Tibial artery (tissue), 4 donors: ENCODE measurements at places on chromosomes 5 and 9.

DNA sequence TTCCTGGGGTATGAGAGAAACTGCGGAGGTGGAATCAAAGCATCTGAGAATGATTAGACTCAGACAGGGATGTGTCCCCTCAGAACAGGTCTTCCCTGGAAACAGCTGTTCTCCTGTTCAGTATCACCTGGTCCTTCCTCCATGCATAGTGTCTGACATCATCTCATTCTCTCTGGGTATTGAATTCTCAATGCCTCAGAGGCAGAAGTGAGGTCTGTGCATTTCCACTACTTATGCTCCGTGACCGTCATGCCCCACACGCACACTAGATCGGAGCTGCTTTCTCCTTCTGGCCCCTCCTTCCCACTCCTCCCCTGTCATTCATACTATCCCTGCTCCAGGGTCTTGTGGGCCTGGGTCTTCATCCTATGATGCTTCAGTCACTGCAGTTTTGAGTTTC, 61.4 kb upstream of the DAB2IP start:
- DNase-seq: no peak

- DNase-seq: no peak
Measured at GRCh38 chr9:101540069-101540468, 6.4 kb downstream of the RNF20 start.

DNA sequence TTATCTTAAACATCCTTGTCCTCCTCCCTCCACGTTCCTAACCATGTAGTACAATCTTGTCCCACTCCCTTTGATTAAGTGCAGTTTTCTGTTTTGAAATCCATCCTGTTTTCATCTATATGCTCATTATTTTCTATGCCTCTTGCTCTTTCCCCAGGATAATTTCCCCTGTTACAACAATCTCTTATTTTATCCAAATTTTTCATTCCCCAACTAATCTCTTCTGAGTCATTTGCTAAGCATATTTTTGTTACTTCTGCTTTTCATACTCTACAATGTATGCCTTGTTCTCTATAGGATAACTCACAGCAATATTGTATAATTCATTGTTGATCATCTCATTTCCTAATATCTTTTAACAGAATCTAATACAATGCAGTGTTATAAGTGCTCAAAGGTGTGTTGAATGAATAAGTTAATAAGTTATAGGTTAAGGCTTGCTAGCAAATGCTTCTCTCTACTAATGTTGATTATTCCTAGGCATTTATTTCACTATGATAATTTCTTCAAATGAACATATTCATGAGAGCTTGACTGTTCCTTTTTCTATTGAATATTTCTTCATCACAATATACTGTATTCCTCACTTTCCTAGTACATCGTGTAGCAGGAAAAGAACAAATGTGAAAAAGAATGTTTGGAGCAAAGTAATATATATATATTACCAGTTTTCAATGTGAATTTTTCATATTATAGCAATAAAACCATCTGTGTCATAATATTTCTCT, 1.5 kb downstream of the OMD start:
- no peak for DNase-seq

DNA sequence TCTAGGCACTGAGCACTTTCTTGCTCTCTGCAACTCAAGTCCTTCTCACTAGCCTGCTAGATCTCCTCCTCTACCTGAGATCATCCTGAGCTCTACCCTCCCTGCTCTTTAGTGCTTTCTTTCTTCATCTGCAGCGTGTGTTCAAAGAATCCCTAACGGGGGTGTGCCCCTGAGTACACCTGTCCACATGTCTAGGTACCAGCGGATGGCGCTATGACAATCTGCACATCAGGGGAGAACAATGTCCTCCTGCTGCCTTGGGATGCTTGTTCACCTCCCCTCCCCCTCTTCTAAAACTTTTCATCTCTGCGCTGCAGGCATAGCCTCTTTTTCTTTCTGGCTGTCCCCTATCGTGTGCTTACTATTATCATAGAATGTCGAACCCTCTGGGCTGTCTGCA, 42.7 kb downstream of the PTPN3 start:
- DNase-seq: no peak

DNA sequence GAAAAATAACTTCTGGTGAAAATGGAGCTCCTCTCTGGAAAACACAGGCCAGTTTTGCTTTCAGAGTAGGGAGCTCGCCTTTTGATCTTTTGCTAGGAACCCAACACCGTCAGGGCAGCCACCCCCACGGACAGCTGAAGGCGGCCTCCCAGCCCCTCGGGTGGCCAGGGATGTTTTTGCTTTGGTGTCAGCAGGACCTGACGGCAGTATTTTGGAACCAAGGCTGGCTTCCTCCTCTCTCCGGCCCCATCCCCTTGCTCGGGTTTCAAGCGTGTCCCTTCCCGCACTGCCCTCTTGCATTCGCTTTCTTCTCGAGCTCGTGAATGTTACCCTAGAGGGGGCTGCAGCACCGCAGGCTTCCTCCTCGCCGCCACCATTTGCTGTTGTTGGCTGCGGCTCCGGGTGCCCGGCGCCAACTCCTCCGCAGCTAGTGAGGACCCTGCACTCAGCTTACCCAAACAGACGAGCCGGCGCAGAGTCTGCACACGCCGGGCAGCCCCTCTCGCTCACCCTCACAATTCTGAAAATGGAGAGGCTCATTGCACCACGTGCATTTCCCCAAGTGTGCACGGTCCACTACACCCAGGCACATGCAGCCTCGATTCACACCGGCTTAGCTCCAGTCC, 35.5 kb upstream of the ADAMTSL1 start:
- DNase-seq: peak; percentile 69
